Stimulated activated memory B cell treated with anti-CD40 and anti-IgM and Interleukin-4, amounts not matched to agents 10 μg/mL and 1 μg/mL and 100 μg/mL, for 72 hours (primary cell): ENCODE measurements at places on chromosomes 12 and 14.

- ATAC-seq = no peak
- no peaks in the 10 kb centered on the region for H3K36me3 ChIP-seq
- no peak overlapping the region for H3K4me3 ChIP-seq
- H3K4me1 ChIP-seq = peaks cover 11% of the 10 kb centered on the region
Measured at GRCh38 chr12:124742111-124742510, 121.6 kb downstream of the SCARB1 start.

GRCh38 chr12:94671917-94672316 is 21.6 kb upstream of the TMCC3 start:
- peaks cover 22% of the 10 kb centered on the region for H3K4me1 ChIP-seq
- no peaks in the 10 kb centered on the region for H3K27me3 ChIP-seq
- no peak overlapping the region for H3K27ac ChIP-seq
- no peak overlapping the region for H3K4me3 ChIP-seq
- ATAC-seq = no peak
- H3K36me3 ChIP-seq = peaks cover 29% of the 10 kb centered on the region

DNA sequence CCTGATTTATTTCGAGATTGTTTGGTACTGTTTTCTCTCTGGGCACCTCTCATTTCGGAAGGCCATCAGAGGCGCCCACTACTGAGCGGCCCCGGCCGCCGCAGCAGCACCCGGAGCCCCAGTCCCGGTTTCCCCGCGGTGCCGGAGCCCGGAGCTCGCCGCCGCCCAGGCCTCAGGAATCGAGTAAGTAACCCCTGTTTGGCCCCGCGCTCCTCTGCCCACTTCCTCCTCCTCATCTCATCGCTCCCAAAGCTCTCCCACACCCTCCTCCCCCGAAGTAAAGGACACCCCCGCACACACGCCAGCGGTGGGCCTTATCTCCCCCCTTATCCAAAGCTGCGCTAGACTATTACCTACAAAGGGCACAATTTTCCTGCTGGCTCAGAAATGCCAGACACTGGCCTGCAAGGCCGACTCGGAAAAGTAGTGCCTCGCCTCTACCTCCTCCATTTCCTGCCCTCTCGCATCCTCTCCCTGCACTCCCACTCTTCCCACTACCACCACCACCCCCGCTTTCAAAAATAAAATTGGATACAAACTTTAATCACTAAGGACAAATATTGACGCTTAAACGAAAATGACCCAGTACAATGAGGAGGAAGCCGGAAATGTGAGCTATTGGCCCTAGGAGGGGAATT is 637 bp upstream of the FOXG1 start:
- H3K27me3 ChIP-seq = peaks cover 71% of the 10 kb centered on the region
- no peak overlapping the region for H3K27ac ChIP-seq
- H3K4me1 ChIP-seq = peaks cover 14% of the 10 kb centered on the region
- ATAC-seq = no peak
- H3K36me3 ChIP-seq = peaks cover 5% of the 10 kb centered on the region

DNA sequence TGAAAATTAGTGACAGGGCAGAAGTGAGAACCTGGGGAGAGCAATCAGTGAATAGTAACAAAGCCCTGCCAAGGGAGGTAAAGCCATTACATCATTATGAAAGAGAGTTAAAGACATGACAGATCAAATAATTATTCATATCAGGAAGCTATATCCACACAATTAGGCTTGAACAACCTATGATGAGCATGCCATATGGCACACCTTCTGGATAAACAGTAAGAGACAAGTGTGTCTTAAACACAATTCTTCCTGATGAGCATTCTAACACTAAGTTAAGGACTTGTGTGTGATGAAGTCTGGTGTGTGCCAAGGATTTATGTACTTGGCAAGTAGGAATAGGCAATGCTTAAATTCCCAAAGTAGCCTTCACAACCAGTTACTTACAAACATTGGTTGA is 76.1 kb downstream of the GALNT4 start:
- H3K4me1 ChIP-seq = no peaks in the 10 kb centered on the region
- no peak overlapping the region for H3K4me3 ChIP-seq
- H3K27ac ChIP-seq = no peak overlapping the region

DNA sequence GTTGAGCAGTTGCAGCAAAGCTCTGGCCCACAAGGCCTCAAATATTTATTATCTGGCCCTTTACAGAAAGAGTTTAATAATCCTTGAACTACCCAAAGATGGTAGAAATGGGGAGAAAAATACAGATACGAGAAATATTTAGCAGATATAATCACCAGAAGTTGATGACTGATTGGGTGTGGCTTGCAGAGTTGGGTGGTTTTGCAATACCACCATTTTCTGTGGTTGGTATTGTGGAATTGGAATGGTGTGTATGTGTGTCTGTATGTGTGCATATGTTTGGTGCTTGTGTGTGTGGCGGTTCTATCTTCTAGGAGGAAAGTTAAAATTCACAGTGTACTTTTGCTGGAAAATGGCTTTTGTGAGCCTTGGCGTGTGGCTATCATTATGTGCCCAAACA is 85.4 kb upstream of the MANSC4 start:
- no peak for ATAC-seq
- H3K36me3 ChIP-seq = no peaks in the 10 kb centered on the region
- H3K27ac ChIP-seq = no peak overlapping the region
- H3K4me3 ChIP-seq = no peak overlapping the region

GRCh38 chr14:85187521-85187920 is 342.4 kb upstream of the FLRT2 start:
- no peak overlapping the region for H3K27ac ChIP-seq
- no peaks in the 10 kb centered on the region for H3K36me3 ChIP-seq
- no peak for ATAC-seq
- no peak overlapping the region for H3K4me3 ChIP-seq

DNA sequence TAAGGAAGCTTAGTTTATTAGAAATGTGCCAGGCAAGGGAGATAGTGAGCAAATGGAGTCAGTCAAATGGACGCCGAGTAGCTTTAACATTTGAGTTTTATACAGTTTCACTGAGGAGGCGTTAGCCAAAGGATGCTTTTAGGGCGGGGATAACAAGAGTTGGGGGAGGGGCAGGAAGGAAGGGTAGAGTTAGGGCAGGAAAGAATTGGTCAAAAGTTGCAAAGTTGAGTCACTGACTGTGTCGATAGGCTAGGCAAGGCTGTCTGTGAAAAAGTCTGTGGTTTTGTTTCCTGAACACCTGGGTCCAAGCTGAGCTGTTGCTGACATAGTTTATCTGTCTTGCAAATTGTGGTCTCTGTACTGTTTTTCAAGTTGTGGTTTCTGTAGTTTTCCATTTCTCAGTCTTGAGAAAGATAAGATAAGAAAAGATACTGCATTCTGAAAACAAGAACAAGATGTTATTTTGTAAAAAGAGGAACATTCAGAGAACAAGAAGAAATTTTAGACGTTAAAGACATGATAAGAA is 62.6 kb upstream of the RESF1 start:
- H3K27ac ChIP-seq = peak overlapping the region; percentile 98
- ATAC-seq = peak; percentile 100
- H3K4me3 ChIP-seq = peak overlapping the region; percentile 75
- no peaks in the 10 kb centered on the region for H3K27me3 ChIP-seq
- peaks cover 51% of the 10 kb centered on the region for H3K4me1 ChIP-seq
- peaks cover 63% of the 10 kb centered on the region for H3K36me3 ChIP-seq
